ENCODE measurements at places on chromosomes 16 and 17.
A peak's percentile ranks its signal among the peaks of the same experiment; 100 is the strongest.

GRCh38 chr16:70345840-70346239, 863 bp upstream of the DDX19A start:
- no peak for DNase-seq

GRCh38 chr16:82643136-82643535, 16.4 kb downstream of the CDH13 start:
- DNase-seq, result no peak

- DNase-seq, result no peak
Measured at GRCh38 chr17:44367231-44367979, 3.8 kb upstream of the FAM171A2 start.

GRCh38 chr17:38464723-38465390, 36.6 kb downstream of the ARHGAP23 start:
- no peak for DNase-seq

- DNase-seq, result peak; percentile 96
Measured at GRCh38 chr17:75154195-75155106, at the start of gene JPT1. TSS of gene JPT1 (minus strand) at chr17:75154512. CDS start at chr17:75154397, 115 bp downstream.

DNA sequence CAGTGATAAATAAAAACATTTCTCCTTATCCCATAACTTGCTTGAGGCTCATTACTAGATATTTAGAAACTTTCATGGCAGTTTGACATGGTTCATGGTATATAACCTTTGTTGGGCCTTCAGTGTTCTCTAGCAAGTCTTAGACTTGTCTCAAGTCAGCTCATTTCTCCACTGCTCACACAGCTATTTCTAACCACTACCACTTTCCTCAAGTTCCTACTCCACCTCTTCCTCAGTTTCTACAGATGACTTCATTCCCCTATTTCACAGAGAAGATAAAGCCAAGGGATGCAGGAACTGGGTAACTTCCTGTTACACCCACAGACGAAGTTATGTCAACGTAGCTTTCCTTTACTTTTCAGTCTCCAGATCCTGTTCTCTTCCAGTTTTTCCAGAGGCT, 23.2 kb downstream of the NLK start:
- DNase-seq, result no peak

GRCh38 chr16:54927125-54928015, 3.3 kb upstream of the IRX5 start:
- no peak for DNase-seq

- DNase-seq, result no peak
Measured at GRCh38 chr16:79265701-79266100, 334.8 kb downstream of the MAF start.

GRCh38 chr16:78200623-78201096, 101.2 kb downstream of the WWOX start:
- no peak for DNase-seq

DNA sequence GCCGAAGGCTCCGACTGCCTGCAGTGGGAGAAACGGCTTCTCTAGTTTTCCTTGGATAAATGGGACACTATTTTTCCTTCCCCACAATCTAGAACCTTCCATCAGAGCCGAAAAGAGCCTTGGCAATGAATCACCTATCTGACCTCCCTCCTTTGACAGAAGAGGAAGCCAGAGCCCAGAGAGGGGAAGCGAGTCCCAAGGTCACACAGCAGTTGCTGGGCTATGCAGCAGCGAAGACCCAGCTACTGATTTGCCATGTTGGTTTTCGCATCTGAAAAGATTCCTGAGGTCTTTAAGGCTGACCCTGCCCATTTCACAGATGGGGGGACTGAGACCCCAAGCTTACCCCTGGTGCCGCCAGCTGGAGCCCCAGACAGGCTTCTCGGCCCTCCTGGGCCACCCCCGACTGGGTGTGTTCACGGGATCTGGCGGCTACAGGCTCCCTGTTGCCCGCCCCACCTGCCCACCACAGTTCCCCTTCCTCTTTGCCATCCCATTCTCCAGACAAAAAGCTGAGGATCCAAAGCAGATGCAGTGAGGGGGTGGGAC, 45.9 kb downstream of the RAI1 start:
- no peak for DNase-seq

GRCh38 chr17:48748718-48749566, 20.4 kb upstream of the HOXB13 start:
- DNase-seq, result no peak
